ENCODE measurements at places on chromosomes 11 and 22.

DNA sequence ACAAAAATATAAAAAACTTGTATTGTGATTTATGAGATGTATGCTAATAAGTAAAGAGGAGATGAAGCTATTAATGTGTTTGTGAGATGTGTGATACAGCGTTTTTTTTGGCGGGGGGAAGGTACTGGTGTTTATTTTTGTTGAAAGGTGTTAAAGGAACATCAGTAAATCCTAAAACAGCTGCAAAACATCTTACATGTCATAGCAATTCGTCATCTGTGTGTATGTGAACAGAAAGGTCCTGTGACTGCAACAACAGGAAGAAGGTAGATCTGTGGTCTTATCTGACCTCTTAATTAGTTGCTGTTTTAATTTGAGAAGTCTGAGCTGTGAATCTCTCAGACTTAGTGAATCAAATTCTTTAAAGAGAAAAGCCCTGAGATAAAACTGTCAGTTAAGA is 1041.1 kb downstream of the JRKL start:
- no peaks in the 10 kb centered on the region for H3K27me3 ChIP-seq
- H3K36me3 ChIP-seq, result no peaks in the 10 kb centered on the region
- no peaks in the 10 kb centered on the region for H3K4me1 ChIP-seq
- H3K27ac ChIP-seq, result no peak overlapping the region
- no peak overlapping the region for H3K4me3 ChIP-seq

- H3K36me3 ChIP-seq, result peaks cover 43% of the 10 kb centered on the region
- H3K4me1 ChIP-seq, result peaks cover 22% of the 10 kb centered on the region
These were observed 15.2 kb downstream of the UFD1 start for GRCh38 chr22:19463491-19464469.

- H3K4me3 ChIP-seq, result no peak overlapping the region
- no peak overlapping the region for H3K27ac ChIP-seq
- no peaks in the 10 kb centered on the region for H3K4me1 ChIP-seq
- peaks cover 1% of the 10 kb centered on the region for H3K27me3 ChIP-seq
- no peaks in the 10 kb centered on the region for H3K36me3 ChIP-seq
These were observed 93.7 kb upstream of the LDLRAD3 start for GRCh38 chr11:35850191-35850590.

- no peaks in the 10 kb centered on the region for H3K36me3 ChIP-seq
- H3K4me3 ChIP-seq, result no peak overlapping the region
- peaks cover 7% of the 10 kb centered on the region for H3K27me3 ChIP-seq
- H3K27ac ChIP-seq, result no peak overlapping the region
- H3K4me1 ChIP-seq, result no peaks in the 10 kb centered on the region
These were observed 22.0 kb upstream of the GLYATL1 start for GRCh38 chr11:58917159-58917783.

DNA sequence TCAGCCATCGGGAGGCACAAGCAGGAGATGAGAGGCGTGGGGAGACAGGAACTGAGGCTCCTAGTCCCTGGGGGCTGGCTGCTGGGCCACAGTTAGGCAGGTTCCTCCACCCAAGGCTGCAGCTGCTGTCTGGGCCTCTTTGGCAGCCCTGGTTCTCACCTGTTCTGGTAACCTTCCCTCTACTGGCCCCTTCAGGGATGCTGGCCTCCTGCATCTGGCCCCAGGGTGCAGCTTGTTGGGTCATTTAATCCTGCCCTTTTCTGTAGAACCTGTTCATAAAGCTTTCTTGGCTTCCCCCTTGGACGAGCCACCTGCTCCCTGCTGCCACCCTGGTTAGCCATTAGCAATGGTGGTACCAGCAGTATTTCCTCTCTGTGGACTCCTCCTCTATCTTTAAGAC is 5.5 kb downstream of the USH1C start:
- no peaks in the 10 kb centered on the region for H3K36me3 ChIP-seq
- peaks cover 22% of the 10 kb centered on the region for H3K27me3 ChIP-seq
- H3K4me1 ChIP-seq, result no peaks in the 10 kb centered on the region
- no peak overlapping the region for H3K4me3 ChIP-seq
- no peak overlapping the region for H3K27ac ChIP-seq

DNA sequence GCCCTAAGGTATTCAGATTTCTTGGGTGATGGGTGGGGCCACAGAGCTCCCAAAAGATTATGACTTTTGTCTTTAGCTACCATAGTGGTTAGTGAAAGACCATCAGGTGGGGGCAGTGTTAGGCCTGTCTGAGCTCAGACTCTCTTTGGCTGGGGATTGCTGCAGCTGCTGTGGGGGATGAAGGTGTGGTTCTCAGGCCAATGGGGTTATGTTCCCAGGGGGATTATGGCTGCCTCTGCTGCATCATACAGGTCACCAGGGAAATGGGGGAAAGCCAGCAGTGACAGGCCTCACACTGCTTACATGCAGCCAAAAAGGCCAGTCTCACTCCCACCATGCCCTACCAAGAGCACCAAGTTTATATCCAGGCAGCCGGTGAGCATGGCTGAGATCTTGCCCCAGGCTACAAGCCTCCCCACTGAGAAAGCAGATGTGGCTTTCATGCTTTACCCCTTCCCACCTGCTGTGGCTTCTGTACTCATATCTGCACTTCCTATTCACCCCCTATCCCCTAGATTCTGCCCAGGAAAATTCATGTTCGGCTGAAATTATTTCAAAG is 24.8 kb downstream of the CNTF start:
- H3K27me3 ChIP-seq, result peaks cover 13% of the 10 kb centered on the region
- DNase-seq, result no peak
- no peak overlapping the region for H3K4me3 ChIP-seq
- H3K36me3 ChIP-seq, result no peaks in the 10 kb centered on the region

DNA sequence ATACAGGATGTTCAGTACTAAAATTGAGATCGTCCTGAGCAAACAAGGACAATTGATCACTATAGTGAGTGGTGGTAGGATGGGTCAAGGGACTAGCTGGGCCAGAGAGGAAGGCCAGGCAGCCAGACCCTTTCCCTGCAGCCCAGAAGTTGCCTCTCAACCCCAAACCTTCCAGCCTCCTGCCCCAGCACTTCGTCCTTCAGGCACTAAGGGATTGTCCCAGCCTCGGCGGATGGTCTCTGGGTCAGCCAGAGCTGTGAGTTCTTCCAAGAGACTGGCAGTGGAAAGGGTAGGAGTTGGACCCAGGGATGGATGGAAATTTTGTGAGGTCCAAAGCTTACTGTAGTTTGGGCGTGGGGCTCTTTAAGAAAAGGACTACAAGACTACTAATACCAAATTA is 3.6 kb upstream of the LMO1 start:
- H3K4me3 ChIP-seq, result no peak overlapping the region
- peaks cover 72% of the 10 kb centered on the region for H3K27me3 ChIP-seq
- no peaks in the 10 kb centered on the region for H3K36me3 ChIP-seq
- peaks cover 9% of the 10 kb centered on the region for H3K4me1 ChIP-seq
- no peak for DNase-seq
- no peak overlapping the region for H3K27ac ChIP-seq

DNA sequence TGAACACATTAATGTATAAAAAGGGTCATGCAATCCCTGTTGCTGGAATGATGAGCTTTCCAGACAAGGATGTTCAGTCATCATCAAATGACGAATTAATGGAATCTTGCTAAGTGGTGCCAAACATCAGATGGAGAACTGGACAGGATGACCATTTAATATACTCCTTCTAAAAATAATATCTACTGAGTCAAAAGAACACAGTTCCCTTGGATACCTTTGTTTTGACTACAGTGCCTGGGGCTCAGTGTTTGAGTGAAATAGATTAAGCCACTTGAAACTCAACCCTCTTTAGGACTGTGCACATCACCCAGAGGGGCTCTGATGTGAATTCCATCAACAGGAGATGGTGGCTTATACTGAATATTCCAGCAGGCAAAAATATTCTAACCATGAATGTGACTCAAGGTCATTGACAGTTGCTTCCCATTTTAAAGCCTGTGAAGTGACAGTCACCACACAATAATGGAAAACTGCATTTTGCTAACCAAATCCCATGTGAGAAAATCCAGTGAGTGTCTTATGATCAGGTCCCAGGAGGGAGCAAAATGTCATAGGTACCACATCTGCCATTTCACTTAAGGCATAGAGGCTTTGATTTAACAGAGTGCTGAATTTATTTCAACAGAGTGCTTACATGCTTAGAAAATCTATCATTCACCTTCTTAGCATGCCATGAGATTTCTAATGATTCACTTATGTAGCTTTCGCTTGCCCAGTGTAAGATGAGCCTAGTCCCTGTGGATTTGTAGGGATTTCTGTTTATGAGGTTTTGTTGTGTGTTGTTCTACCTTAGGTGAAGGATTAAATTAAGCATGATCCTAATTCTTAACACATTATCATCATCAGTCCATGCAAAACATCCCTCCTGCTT is 41.3 kb upstream of the SLN start:
- H3K27me3 ChIP-seq, result peaks cover 7% of the 10 kb centered on the region
- no peaks in the 10 kb centered on the region for H3K4me1 ChIP-seq
- H3K27ac ChIP-seq, result no peak overlapping the region
- no peak for DNase-seq

DNA sequence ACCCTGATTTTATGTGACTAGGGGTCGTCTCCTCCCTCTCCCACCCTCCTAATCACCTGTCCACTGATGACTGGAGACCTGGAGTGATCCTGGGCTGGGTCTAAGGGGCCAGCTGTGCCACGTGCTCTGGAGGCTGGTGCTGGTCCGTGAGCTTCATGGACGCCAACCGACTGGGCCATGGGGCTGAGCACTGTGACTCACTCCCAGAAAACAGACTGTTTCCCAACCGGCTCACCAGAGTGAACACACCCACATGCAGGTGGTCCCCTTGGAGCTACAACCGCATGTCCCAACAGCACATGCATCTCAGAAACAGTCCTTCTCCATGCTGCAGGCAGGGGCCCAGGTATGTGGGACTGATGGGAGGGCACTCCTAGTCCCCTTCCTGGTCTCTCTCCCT is 14.0 kb upstream of the LMO1 start:
- peaks cover 9% of the 10 kb centered on the region for H3K27me3 ChIP-seq
- no peak overlapping the region for H3K4me3 ChIP-seq
- H3K36me3 ChIP-seq, result no peaks in the 10 kb centered on the region
- no peaks in the 10 kb centered on the region for H3K4me1 ChIP-seq
- no peak overlapping the region for H3K27ac ChIP-seq

- no peaks in the 10 kb centered on the region for H3K27me3 ChIP-seq
- H3K27ac ChIP-seq, result no peak overlapping the region
- peaks cover 6% of the 10 kb centered on the region for H3K36me3 ChIP-seq
- H3K4me1 ChIP-seq, result no peaks in the 10 kb centered on the region
These were observed 51.2 kb downstream of the SMCO4 start for GRCh38 chr11:93491973-93492372.

DNA sequence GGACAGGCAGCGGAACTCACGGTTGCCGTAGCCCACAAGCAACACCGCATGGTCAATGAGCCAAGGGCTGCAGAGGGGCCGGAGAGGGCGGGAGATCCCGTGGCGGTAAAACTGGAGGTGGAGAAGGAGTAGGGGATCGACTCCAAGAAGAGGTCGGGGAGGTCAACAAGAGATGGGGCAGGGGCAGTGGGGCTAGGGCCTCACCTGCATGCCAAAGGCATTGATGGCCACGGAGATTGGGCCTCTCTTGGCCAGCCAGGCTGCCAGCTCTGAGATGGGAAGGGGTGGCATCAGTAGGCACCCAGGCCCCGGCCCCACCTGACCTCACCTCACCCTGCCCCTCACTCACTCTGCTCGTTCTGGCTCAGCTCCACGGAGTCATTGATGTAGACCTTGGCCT is 3.9 kb downstream of the CTSF start:
- H3K27ac ChIP-seq, result no peak overlapping the region
- no peak overlapping the region for H3K4me3 ChIP-seq
- H3K36me3 ChIP-seq, result no peaks in the 10 kb centered on the region
- peaks cover 19% of the 10 kb centered on the region for H3K27me3 ChIP-seq
- DNase-seq, result no peak

DNA sequence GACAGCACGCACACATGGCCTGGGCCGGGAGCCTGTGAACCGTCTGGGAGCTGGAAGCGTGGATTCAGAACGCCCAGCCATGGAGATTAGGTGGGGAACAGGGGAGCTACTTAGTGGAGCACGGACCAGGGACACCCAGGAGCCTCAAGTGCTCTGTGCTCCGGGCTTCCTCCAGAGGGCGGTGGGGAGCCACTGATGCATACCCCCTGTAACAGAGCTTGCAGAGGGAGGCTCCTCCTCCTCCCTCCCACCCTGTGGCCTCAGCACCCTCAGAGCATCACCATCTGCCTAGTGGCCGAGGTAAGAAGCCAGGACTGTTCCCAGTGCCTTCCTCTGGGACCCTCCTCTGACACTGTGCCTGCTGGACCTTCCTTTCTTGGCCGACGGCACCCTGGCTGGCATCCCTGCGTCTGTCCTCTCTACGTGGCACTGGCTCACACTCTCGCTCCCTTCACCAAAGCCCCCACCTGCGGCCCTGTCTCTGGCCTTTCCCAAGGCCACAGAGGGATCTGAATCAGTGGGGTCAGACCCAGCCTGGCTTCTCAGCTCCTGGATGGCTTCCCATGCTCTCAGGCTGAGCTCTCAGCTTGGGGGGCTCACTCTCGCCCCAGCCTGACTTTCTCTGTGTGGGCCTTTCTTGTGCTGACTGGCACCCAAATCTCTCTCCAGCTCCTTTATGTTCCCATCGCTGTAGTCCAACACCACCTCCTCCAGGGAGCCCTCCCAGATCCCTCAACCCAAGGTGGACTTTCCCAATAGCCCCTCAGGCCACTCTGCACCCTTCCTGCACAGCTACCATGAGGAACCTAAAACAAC is 780.9 kb downstream of the BRD1 start:
- no peak overlapping the region for H3K27ac ChIP-seq
- H3K27me3 ChIP-seq, result no peaks in the 10 kb centered on the region
- no peaks in the 10 kb centered on the region for H3K4me1 ChIP-seq

GRCh38 chr11:108709741-108710140 is 44.9 kb downstream of the DDX10 start:
- no peak overlapping the region for H3K4me3 ChIP-seq
- peaks cover 50% of the 10 kb centered on the region for H3K4me1 ChIP-seq
- no peak for DNase-seq
- H3K27ac ChIP-seq, result no peak overlapping the region
- no peaks in the 10 kb centered on the region for H3K27me3 ChIP-seq

DNA sequence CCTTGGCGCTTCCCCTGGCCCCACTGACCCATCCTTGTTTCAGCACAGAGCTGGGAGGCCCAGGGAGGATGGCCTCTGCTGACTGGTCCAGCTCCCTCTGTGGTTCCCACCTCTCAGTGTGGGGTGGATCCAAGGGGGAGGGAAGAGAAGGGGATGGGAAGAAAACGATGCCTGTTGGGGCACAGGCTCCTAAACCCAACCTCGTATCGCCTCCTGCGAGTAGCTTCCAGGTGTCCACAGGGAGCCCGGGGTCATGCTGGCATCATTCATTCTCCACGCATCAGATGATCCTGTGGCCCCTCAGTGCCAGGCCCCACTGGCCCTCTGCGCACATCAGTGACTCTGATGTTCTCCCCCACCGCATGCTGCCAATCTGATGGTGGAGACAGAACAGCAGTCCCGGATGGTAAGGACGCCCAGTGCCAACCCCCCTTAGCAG is 5.1 kb downstream of the MYEOV start:
- H3K36me3 ChIP-seq, result peaks cover 4% of the 10 kb centered on the region
- H3K27me3 ChIP-seq, result peaks cover 7% of the 10 kb centered on the region
- DNase-seq, result no peak
- peak overlapping the region; percentile 97 for H3K27ac ChIP-seq

GRCh38 chr11:21561581-21561980 is 631.3 kb upstream of the ANO5 start:
- H3K27ac ChIP-seq, result no peak overlapping the region
- no peak overlapping the region for H3K4me3 ChIP-seq
- H3K36me3 ChIP-seq, result no peaks in the 10 kb centered on the region
- no peak for DNase-seq
- no peaks in the 10 kb centered on the region for H3K4me1 ChIP-seq

- peaks cover 24% of the 10 kb centered on the region for H3K36me3 ChIP-seq
- no peak overlapping the region for H3K27ac ChIP-seq
- H3K27me3 ChIP-seq, result no peaks in the 10 kb centered on the region
- DNase-seq, result no peak
- no peak overlapping the region for H3K4me3 ChIP-seq
- H3K4me1 ChIP-seq, result peaks cover 6% of the 10 kb centered on the region
These were observed 7.5 kb upstream of the SIDT2 start for GRCh38 chr11:117171007-117171403.
